ENCODE measurements at places on chromosomes 2 and 18. TPM values are rescaled to one million over a fixed set of nuclear protein-coding genes. Genes with fewer than 3 reads are reported as not detected.
A peak's percentile ranks its signal among the peaks of the same experiment; 100 is the strongest.

DNA sequence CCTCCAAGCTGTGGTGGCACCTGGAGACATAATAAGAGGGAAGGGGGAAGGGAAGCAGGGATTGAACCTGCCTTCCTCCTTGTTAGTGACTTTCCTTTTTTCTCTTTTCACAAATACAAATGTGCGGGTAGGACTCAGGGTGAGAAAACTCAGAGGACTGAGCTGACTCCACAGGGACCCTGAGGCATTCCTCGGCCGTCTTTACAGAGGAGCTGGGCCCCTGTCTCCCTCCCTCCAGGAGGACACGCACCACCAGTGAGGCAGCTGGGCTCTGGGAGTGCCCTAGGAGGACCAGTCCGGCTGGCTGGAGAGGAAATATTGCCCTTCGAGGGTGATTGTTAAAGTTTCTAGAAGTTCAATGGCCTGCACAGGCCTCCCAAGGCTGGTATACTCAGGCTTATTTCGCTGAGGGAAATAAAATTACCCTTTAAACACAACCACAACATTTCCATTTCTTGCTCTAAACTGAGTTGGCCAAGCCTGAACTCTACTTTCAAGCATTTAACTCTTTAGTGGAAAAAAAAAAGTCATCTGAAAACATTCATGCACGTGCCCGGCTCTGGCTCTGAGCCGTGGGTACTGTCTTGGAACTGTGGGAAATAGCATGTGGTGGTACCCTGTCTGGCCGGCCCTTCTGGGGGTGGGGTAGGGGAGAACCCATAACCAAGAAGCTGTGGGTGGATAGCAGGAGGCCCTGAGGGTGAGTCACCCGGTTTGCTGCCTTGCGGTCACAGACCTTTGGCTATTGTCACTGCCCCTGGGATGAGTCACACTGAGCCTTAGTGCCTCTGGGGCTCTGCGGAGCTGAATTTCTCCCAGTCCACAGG, 116.0 kb downstream of the COPS8 start:
- peak; percentile 97 for DNase-seq

GRCh38 chr2:147663153-147663961, 181.5 kb upstream of the ACVR2A start:
- DNase-seq, result no peak

DNA sequence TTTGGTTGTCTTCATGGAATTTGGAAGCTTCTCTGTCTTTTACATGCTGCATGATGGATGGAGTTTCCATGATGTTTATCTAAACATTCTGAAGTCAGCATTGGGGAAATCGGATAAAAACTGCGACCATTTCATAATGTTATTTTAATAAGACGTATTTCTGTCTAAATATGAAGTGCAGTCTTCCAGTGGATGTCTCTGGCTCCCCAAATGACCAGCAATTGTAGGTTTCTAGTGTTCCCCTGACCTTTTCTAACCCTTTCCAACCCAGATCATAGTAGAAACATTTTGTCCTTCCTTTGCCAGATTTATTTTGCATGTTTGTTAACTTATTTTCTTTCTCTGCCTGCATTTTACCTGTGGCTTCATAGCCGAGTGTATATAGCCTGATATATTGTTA, 559.3 kb downstream of the ADCYAP1 start:
- no peak for DNase-seq

- DNase-seq, result peak; percentile 74
Observed at GRCh38 chr2:176561706-176562105, 292.5 kb downstream of the MTX2 start.

The SOWAHC gene
- total RNA-seq, result 15.1 TPM

The LRRTM1 gene
- total RNA-seq, result not detected

DNA sequence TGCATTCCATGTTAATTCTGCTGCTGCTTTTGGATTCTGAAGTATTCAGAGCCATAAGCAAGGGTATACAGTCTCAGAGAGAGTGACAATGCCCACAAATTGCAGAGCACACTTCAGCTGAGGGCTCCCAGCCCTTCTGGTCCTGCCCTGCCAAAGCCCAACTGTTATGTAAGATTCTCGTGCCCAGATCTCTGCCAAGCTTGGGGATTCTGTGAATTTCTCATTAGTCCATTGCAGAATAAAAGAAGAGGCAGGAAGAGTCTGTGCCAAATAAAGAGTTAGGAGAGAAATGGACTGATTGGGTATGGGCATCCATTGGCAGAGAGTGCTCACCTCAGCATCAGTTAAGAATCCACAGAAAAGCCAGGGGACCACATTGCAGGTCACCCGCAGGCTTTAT, 112.0 kb upstream of the PNPT1 start:
- DNase-seq, result no peak

The RBM43 gene
- 4.1 TPM for total RNA-seq
